ENCODE measurements at places on chromosomes 7 and 10.

GRCh38 chr7:51802718-51803117, 486.1 kb upstream of the COBL start:
- no peak for DNase-seq

GRCh38 chr10:7610651-7611389, 55.9 kb downstream of the ITIH5 start:
- peak; percentile 47 for DNase-seq

- no peak for DNase-seq
Observed at GRCh38 chr7:74441801-74442200, 11.9 kb upstream of the GTF2IRD1 start.

DNA sequence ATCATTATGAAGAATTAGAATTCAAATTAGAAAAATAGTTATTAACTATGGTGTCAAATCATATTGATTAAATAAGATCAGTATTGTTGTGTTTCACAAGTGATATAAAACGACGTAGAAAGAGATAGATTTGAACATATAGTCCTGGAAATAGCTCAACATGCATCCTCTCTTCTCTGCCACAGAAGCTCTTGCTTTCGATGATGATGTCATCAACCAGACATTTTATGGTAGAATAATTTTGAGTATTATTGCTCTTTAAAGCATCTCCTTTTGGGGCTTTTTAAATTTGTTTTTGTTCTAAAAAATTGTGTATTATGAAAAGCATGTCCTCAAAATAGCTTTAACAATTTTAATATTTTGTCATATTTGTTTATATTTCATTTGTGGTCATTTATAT, 95.0 kb downstream of the DGKB start:
- no peak for DNase-seq

- no peak for DNase-seq
Observed at GRCh38 chr10:124616040-124616835, 127.9 kb downstream of the FAM53B start.

- no peak for DNase-seq
Observed at GRCh38 chr7:70775570-70776156, 356.3 kb upstream of the GALNT17 start.

GRCh38 chr7:12747687-12748306, 60.4 kb downstream of the ARL4A start:
- DNase-seq = no peak

DNA sequence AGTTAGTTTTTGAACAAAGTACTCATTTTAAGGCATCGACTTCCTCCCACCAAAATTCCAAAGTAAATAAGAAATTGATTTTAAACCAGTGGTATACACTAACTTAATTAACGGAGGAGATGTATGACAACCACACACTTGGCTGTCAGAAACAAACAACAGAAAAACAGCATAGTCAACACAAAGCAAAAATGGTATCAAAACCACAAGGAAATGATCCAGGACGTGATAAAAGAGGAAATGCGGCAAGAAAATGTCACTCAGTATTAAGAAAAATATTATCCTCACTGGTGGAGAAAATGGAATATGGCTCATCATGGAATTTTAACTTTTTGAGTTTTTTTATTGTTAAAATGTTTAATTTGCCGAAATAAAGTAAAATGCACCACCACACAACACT, 17.5 kb downstream of the KIAA1549 start:
- DNase-seq = no peak

GRCh38 chr10:122567056-122567660, 6.6 kb downstream of the DMBT1 start:
- DNase-seq = no peak

DNA sequence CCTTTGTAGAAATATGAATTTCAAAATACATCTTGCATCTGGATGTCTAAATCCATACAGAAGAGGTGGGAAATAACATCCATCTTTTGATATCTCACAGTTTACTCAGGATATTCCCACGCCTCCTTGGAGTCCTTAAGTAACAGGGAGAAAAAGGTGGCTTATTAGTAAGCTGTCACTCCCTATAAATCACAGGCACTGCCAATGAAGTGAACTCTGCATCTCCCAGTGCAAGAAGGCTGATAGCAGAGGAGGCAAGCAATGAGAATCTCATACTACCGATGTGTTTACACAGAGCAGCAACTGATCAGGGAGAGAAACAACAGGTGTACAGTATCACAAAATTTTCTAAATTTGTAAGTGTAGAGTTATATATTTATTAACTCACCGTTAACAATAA, 551.8 kb downstream of the NXPH1 start:
- DNase-seq = no peak

Data from tibial artery (tissue), 4 donors.